ENCODE measurements at places on chromosomes 7 and 10.

- no peak for DNase-seq
Measured at GRCh38 chr10:31624611-31625010, 304.0 kb downstream of the ARHGAP12 start.

DNA sequence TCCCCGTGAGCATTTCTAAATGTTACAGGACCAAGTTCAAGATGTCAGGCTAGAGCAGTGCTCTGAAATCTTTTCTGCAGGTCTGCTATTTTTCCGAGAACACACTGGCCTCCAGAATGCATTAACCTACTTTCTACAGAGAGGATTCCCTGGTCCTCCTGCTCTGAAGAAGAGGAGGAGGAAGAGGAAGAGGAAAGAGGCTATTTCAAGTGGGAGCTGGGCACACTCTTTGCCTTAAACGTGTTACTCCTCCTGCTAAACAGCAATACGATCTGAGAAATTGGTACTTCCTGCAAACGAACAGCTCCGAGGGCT is 157.4 kb downstream of the FRMD4A start:
- DNase-seq: no peak

- no peak for DNase-seq
Measured at GRCh38 chr7:97307521-97308108, 190.1 kb downstream of the SDHAF3 start.

DNA sequence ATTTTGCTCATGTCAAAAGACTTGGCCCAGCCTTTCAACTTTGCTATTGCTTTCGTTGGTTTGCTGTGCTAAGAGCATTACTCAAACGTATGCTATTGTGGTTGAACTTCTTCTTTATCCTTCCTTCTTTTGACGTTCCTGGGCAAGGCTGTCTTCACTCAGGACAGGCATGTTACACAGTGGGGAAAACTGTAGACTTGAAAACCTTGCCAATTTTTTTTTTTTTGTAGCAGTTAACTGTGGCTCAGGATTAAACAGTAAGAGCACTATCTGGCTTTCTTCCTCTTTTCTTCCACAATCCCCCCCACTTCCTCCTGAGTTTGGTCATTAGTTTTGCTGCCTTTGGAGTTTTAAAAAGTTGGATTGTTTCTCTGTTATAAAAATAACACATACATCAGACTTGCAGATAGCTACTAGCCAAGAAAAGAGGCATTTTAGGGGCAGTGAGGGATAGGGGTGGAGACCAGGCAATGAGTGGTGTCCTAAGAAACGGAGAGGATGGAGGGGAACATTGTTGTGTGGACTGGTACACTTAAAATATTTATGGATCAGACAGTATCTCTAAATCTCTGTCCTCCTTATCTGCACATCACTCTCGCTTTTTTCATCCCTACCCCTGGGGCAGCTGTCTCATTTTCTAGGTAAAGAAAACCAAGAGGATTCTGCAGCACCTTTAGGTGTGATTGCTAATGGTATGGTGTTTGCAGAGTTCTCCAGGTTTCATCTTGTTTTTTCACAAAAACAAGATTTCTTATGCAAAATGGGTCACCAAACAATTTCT is 181.7 kb downstream of the LRMDA start:
- DNase-seq: no peak

DNA sequence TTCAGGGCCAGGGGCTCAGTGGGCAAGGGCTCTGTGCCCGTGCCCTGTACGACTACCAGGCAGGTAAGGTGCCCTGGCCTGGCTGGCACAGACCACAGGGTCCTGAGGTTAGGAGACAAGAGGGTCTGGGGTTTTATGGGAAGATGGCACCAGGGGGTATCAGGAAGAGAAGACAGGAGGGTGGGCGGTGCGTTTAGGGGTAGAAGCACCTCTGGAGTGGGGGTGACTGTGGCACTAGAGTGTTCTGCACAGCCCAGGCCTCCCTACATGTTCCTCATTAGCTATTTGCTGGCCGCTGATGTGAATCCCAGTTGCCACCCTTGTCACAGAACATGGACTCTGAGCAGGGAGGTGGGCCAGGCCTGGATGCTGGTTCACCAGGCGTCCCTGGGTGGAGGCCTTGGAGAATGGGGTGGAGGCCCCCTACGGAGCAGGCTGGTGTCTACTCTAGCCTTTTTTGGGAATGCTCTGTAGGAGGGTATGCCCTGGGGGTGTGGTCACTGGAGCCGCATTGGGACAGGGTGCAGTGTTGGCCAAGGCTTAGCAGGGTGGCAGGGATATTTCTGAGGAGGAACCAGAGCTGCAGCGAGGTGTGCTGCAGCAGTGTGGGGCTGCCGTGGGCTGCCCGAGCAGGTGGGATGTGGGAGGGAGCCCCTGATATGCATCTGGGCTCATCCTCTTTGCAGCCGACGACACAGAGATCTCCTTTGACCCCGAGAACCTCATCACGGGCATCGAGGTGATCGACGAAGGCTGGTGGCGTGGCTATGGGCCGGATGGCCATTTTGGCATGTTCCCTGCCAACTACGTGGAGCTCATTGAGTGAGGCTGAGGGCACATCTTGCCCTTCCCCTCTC is 5.0 kb downstream of the PGAM2 start:
- DNase-seq: no peak

DNA sequence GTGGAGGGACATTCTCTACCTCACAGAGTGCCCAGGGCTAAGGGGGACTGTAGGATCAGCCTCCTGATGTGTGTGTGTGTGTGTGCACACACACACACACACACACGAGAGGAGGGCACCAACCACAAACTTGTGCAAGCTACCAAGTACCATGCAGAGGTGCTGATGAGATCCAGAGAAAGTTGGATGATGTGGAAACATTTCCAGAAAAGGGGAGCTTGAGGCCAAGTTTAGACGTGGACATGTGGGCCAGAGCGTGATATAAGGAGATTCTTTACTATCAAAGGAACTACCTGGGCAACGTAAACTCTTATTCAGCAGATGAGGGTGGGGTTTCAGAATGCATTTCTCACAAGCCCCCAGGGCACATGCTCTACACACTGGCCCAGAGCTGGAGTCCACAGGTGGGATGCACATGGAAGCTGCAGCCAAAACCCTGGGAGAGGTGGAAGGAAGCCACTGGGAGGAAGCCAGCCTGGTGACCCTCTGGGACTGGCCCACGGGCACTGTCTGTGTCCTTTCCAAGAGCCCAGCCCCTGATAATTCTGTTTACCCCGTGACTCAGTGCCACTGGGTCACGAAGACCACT is 53.5 kb downstream of the DLG5 start:
- no peak for DNase-seq

DNA sequence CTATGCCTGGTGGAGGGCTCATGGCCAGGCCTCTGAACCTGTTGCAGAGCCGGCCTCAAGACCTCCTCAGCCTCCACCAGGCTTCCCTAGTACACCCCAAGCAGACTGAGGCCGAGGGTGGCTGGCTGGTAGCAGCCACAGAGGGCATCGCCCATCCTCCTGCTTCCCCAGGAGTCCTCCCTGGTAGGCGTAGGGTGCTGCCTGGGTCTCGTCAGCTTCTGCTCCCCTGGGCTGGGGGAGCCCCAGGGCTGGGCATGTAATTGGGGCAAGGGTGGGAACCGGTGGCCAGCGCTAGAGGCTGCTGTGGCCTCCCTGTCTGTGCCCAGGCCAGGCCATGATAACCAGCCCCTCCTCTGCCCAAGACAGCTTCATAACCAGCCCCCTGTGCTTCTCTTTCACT is 32.6 kb downstream of the TBATA start:
- no peak for DNase-seq

DNA sequence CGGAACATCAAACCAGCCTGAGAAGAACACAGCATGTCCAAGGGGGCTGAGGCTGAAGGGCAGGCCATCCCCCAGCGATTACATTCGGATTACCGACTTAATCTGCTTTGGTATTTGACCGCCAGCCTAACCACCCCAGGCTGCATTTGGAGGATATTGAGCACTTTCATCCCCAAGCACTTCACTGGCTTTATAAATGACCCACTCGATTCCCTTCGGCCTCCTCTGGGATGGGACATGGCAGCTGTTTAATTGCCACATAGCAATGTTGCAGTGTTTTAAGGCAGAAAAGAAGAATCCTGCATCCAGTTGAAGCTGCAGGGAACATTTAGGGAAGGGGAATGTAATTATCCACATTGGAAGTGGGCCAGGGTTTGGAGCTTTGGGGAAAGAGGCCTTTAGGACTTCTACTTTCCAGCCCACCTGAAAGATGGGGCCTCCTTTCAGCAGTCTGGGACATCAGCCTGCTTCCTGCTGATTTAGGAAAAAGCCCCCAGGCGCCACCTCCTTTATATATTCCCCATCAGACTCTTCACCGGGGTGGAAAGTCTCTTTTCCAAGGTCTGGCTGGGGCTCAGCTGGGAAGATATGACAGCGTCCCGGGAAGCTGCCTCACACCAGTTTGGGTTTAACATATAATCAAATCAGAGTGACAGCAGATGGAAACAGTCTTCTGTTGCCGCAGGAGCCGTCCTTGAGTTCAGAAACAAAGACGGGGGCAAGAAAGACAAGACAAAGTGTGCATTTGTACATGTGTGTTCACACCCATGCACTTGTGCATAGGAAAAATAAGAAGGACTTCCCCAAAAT is 9.2 kb downstream of the DPCD start:
- no peak for DNase-seq

GRCh38 chr7:11188529-11189310 is 215.0 kb downstream of the PHF14 start:
- no peak for DNase-seq

DNA sequence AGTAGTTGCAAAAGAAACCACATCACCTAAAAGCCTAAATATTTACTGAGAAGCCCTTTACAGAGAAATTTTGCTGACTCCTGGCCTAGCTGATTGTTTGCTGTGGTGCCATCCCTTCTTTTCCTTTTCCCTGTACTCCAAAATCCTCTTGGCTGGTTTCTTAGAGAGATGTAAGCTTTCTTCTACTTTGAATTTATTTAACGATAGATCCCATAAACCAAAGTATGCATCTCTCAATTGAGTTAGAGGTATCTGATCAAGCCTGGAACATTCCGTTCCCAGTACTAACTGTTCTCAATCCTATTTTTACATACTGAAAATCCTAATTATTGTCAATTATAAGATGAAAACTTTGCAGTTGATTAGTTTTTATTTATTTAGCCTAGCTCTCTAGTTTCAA is 6.3 kb downstream of the TMEM60 start:
- DNase-seq: no peak

GRCh38 chr7:132569884-132570614 is 6.2 kb downstream of the PLXNA4 start:
- DNase-seq: no peak

DNA sequence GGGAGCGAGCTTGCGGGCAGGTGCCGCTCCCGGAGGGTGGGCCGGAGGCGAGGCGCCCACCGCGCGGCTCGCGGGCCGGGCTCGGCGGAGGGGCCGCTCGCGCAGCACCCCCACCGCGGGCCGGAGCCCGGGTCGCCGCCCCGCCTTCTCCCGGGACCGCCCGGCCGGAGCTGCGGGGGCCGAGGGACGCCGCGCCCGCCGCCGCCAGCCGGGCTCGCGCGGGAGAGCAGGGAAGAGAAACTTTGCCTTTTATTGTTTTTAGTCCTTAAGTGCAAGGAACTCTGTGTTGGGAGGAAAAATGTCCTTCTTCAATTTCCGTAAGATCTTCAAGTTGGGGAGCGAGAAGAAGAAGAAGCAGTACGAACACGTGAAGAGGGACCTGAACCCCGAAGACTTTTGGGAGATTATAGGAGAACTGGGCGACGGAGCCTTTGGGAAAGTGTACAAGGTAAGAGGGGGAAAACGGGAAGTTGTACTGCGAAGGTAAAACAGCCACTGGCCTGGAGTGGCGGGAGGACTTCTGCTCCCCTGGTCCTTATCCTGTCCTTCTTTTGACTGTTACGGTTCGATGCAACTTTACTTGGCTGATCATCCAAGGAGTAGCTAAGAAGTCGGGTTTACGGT is 620 bp downstream of the SLK start:
- no peak for DNase-seq

DNA sequence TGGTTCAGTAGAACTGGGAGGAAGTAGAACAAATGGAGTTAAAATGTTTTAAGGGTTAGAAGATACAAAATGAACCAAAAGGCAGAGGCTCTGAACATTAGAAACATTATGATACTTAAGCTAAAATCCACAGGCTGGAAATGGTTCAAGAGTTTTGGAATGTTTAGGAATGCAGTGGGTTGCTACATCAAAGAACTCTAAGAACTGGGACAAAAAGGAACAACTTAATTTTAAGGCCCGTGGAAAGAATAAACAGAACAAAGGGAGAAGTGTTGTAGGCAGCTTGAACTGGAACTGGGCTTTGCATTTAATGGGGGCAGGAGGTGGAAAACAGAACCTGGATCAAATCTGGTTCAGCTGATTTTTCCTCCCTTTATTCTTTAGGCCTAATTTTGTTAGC is 3.5 kb upstream of the C7orf25 start:
- no peak for DNase-seq

GRCh38 chr10:84224411-84225028 is 824 bp downstream of the LRIT2 start:
- no peak for DNase-seq

DNA sequence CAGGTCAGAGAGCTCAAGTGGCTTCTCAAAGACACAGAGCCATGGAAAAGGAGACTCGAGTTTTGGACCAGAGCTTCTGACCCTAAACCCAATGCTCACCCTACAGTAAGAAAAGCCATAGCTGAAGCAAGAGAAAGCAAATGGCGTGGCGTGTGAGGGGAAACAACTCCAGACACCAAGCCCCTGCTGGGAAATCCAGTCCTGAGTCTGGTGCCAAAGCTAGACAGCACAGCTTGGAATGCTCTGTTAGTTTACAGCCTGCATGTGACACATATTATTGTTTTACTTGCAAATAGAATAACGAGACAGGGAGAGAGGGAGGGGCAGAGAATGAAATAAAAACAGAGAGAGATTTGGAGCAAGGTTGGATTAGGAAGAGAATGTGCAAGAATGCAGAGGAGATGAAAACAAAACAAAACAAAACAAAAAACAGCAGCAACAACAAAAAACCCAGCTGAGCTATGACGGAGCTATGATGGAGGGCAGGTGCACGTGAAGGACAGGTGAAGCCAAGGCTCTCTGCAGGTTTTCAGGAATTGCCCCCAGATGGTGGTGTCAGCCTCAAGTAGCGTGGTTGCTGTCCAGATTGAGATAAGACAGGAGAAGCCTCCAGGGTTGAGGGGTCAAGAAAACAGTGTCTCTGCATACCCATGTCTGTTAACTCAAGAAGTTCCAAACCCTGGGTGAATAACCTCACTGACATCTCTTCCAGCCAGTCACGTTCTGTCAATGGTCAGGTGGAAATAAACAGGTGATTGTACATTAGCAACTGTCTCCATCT is 69.7 kb upstream of the LRRC18 start:
- DNase-seq: no peak

- DNase-seq: no peak
Measured at GRCh38 chr7:4009211-4010060, 672.7 kb upstream of the FOXK1 start.

DNA sequence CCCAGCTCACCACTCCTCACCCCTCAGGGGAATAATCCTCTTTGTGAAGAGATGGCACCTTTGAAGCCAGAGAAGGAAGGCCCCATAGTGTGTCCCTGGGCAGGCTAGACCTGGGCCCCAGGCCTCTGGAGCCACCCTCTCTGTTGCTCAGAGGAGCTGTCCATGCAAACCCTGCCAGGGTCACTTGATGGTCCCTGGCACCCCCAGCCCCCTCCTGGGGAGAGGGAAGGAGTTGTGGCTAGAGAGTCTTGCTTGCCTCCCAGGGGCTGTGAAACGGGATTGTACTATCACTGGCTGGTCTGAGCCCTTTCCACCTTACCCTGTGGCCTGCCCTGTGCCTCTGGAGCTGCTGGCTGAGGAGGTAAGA is 5.8 kb downstream of the GHRHR start:
- DNase-seq: no peak
